ENCODE measurements at places on chromosomes 7 and 10. TPM values are rescaled to one million over a fixed set of nuclear protein-coding genes. Genes with fewer than 3 reads are reported as not detected.

DNA sequence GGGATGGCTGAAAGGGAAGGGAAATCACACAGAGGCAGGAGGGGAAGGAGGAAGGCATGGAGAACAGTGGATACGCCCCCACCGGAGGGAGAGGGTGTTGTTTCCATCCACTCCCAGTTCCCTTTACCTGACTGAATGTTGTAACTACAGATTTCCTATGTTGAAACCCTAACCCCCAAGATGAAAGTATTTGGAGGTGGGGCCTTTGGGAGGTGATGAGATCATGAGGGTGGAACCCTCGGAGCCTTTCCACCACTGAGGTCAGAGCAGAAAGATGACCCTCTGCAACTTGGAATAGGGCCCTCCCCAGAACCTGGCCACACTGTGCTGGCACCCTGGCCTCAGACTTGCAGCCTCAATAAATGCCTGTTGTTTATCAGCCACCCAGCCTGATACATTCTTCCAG, 48.6 kb upstream of the CNPY1 start:
- no peak for DNase-seq

DNA sequence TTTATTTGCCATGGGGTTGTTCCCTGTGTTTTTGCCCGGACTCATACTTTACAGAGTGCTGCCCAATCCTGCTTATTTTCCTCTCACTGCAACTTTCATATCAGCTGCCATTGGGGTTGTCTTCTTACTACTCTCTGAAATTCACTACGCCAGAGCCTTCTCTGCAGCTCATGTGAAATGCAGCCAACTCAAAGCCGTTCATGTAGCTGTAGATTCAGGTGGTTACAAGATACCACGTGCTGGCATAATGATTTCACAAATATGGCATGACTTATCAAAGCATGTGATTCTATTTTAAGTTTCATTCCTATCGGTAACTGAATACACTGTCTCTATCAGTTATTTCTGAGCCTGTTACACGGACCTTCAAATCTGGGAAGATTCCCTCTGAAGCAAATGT, 130.3 kb upstream of the WNT16 start:
- DNase-seq = no peak

GRCh38 chr7:15197042-15197977, 294.8 kb upstream of the DGKB start:
- DNase-seq = no peak

GRCh38 chr7:54858008-54858692, 99.1 kb upstream of the SEC61G start:
- DNase-seq = no peak

DNA sequence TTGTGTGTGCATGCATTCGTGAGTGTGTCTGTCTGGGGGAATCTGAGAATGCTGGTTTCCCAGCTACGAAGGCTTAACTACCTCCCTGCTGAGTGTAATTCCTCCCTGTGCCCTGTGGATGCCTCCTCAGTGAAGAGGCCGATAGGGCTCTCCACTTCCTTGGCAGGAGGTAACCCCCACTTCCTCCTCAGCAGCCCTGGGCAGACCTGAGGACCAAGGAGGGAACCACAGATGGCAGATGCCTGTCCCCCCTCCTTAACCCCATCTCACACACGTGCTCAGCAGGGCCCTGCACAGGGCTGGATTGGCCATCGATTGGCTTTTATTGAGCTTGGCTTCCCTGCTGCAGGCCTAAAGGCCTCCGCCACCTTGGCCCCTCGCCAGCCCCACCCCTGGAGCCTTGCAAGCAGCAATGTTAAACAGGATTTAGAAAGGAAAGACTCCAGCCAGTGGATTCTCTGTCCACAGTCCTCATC, 45.6 kb upstream of the LRRC4 start:
- no peak for DNase-seq

- peak; percentile 37 for DNase-seq
Measured at GRCh38 chr7:117750612-117751563, 122.4 kb downstream of the CTTNBP2 start.

DNA sequence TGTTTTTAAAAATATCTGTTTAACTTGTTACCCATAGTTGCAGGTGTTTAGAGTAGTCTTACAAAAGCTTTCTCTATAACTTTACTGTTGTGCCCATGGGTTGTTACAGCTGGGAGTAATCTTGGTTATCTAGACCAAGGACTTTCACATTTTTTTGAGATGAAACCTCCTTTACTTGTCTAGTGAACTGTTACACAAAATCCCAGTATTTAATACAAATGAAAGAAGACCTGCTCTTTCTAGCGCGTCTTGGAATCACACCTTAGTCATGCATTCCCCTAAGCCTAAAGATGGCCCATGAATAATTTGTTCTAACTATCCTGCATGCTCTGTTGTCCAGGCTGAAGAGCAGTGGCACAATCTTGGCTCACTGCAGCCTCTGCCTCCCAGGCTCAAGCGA, 38.0 kb downstream of the CSGALNACT2 start:
- no peak for DNase-seq

- DNase-seq = no peak
Measured at GRCh38 chr10:30231071-30231652, 117.9 kb downstream of the MTPAP start.

DNA sequence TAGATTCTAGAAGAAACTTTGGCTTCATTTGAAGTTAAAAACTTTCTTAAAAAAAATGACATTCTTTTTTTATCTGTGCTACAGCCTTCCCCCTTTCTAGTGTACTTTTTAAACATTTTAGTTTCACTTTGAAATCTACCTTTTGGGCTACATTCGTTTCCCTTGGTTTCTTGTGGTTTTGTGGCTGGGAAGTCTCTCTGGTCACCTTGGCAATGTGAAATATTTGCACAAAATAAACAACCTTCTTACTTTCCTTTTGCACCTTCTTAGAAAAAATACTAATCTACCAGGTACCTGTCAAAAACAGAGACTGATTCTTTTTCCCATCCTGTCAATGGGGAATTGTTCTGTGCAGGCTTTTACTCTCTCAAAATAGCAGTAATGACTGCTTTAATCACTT, 350.2 kb downstream of the GATA3 start:
- DNase-seq = no peak

DNA sequence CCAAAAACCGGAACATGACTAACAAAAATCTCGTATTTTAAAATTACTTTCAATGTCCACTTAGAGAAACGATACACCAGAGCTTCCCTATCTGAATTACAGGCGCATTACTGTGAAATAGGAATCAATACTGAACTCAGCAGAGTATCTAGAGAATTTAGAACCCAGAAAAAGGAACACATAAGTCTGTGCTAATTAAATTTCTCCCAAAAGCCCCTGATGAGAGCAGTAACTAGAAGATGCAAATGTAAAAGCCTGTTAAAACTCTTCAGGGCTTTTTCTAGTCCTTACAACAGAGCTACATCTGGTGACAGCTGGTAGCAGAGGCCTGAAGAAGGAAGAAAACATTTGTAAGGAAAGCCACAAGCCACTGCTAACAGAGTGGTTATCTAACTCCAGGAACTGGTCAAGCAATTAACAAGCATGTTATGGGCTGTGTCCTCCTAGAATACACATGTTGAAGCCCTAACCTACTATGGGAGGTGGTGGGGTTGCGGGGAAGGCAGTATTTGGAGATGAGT, 24.2 kb downstream of the ITIH5 start:
- DNase-seq = no peak

- peak; percentile 13 for DNase-seq
Measured at GRCh38 chr7:88344956-88345832, 38.5 kb upstream of the STEAP4 start.

GRCh38 chr10:62738916-62739315, 65.6 kb upstream of the ADO start:
- no peak for DNase-seq

DNA sequence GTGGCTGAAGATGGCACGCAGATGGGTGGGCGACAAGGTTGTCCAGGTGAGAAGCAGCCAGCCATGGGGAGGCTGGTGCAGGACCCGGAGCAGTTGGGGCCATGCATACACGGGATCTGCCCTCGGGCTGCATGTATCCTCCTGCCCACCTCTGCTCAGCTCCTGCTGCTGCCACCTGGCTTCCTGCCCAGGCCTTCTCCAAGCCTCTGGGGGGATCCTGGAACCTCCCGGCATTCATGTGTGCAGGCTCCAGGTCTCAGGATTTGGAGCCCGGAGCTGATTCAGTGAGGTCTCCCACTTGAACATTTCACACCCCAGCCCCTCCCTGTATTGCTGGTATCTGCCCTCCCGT, 27.0 kb downstream of the PDGFA start:
- DNase-seq = no peak

DNA sequence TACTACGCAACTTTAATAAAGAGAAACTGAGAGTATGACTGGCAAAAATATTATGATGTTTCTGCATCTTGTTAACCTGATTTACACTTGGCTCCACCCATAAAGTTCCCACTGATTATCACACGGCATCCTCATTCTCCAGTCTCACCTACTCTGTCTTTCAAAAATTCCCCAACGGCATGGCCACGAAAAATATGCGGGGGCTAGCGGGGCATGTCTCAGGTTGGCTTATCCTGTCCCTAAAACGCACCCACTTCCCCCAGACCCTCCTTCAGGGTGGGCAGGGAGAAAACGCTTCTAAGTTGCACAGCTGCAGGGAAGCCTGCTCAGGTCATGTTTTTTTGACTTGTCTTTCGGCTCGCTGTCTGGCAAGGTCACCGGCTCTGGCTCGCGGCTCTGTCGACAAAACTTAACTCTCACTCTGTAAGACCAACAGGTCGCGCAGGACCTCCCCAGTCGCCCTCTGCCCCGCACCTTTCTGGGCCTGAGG, 3.8 kb downstream of the CDK6 start:
- DNase-seq = no peak

- DNase-seq = peak; percentile 2
Measured at GRCh38 chr7:4056552-4057288, 625.4 kb upstream of the FOXK1 start.

- peak; percentile 40 for DNase-seq
Measured at GRCh38 chr7:128053023-128053422, 21.8 kb upstream of the LRRC4 start.

- no peak for DNase-seq
Measured at GRCh38 chr7:35717013-35717412, 22.1 kb upstream of the HERPUD2 start.

DNA sequence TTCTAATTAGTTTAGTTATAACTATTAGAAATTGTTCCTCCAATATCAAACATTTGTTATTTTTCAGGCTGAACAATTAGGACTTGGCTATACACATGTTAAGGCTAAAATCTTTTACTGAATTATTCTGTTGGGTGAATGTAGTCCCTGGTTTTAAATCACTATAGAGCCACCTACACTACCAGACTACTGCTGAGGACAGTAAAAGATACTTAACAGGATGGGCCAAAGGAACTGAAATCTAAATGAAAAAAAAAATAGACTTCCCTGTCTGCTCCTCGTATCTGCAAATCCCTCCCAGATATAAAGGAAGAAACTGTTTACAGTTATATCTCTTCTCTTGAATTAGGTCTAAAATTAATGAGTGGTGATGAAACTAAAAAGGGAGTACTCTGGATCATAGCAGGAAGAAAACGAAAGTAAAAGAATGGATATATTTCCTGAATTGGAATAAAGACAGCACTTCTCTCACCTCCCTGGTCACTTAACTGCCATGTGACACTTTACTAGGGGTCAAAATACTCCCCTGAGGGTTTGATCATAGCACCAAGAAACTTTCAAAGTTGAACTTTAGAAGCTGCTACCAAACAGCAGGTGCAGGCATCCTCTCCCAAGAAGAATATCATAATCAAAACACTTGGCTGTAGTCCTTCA, 12.7 kb downstream of the FBXW4 start:
- DNase-seq = no peak

- DNase-seq = no peak
Measured at GRCh38 chr7:69820479-69821192, 222.4 kb downstream of the AUTS2 start.

DNA sequence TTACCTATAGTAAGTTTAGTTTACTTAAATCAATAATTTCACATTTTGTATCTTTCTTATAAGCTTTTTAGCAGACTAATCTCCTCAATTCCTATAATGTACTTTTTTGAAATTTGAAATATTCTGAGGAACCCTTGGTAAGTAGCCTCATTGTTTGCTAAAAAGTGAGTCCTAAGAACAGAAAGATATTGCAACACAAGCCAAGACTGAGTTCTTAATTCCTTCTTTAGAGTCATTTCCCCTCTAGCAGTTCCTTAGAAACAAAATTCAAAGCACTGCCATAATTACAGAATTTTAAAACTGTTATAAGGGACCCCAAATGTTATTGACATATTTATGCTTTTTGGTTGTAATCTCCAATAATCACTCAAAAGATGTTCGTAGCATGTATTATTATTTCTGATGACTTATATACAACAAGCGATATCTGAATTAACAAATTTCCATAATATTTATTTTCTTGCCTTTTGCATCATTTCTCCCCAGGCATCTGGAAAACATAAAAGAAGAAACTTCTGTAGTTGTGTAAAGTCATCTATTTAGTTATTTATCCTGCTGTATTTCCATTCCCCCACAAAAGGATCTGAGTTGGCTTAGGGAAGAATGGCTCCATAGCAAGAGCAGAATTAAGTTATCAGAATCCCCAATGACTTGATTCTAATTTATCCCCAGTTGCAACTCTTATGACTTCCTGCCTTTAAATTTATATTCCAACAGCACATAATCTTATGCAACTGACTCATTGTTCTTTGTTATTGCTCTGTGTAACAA, 67.8 kb downstream of the TMEM26 start:
- no peak for DNase-seq

- no peak for DNase-seq
Measured at GRCh38 chr7:4823441-4824119, 38.2 kb downstream of the PAPOLB start.

- DNase-seq = no peak
Measured at GRCh38 chr7:33743594-33743993, 161.7 kb upstream of the BMPER start.

DNA sequence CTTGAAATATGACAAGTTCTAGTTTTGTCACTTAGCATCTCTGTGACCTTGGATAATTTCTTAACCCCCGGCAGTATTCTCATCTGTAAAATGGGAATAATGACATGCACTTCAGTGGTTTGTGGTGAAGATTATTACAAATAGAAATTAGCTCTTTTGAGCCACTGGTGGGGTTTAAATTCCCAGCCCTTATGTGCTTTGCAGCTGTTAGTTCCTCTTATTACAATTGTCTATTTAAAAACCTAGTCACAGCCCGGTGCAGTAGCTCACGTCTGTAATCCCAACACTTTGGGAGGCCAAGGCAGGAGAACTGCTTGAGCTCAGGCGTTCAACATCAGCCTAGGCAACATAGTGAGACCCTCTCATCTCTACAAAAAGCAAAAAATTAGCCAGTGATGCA, 30.1 kb downstream of the CAV1 start:
- DNase-seq = no peak

GRCh38 chr7:128835231-128835751, 5.1 kb downstream of the FLNC start:
- no peak for DNase-seq

GRCh38 chr7:2996141-2996540, 47.5 kb downstream of the CARD11 start:
- DNase-seq = no peak

The CTAGE4 gene
- not detected for total RNA-seq

The H2BK1 gene
- not detected for total RNA-seq

The ASB10 gene
- total RNA-seq = not detected

The TUBB8 gene
- total RNA-seq = not detected

The SLC26A3 gene
- 0.86 TPM for total RNA-seq

The VOPP1 gene
- 45.8 TPM for total RNA-seq

The CHAT gene
- not detected for total RNA-seq

The TMEM236 gene
- 0.04 TPM for total RNA-seq

The FAM131B gene
- total RNA-seq = 0.04 TPM

The GATA3 gene
- 0.24 TPM for total RNA-seq

The GALNT17 gene
- total RNA-seq = 0.11 TPM

The ATRNL1 gene
- total RNA-seq = 0.18 TPM

The MCU gene
- 23.7 TPM for total RNA-seq

The ATG9B gene
- total RNA-seq = 2.2 TPM

The SPDYE18 gene
- 0.44 TPM for total RNA-seq

The FAM237B gene
- total RNA-seq = not detected

The FFAR4 gene
- not detected for total RNA-seq

The NACAD gene
- total RNA-seq = 0.02 TPM

The OR2A42 gene
- not detected for total RNA-seq

The GBX1 gene
- not detected for total RNA-seq

Measured in K562 (cell line).